Osteoblast (primary cell): ENCODE measurements at places on chromosomes 4 and X. TPM values are rescaled to one million over a fixed set of nuclear protein-coding genes. Genes with fewer than 3 reads are reported as not detected.

DNA sequence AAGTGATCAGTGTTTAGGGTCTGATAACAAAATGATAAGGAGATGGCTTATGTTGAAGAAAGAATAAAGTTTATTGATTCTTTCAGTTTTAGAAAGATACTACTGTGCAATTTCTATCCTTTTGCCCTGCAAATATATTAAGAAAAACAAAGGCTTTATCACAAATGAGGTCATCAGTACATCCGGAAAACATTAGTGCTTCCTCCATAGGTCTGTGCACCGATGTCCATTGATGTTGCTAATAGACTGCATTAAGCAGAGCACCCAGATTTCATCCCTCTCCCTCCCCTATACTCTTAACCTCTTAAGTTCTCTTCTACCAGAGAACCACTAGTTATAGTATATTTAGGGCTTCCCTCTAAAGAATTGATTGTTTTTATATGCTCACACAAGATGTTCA is 53.7 kb upstream of the HHIP start:
- DNase-seq: no peak

GRCh38 chr4:4685810-4686795 is 144.3 kb upstream of the STX18 start:
- DNase-seq: no peak

DNA sequence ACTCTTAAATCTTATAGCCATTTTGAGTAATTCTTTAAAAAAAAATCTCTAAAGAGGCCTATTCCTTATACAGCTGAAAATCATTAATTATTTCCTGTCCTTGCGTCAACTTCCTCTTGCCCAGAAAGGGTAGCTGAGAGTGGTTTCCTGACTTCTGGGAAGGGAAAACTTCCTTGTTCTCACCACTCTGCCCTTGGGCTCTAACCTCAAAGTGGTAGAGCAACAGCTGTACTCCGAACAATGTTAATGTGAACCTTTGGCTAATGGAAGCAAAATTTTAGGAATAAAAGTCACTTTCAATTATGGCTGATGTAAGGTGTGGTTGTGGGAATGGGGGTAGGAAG is 15.3 kb downstream of the KLHL2 start:
- peak; percentile 26 for DNase-seq

GRCh38 chr4:25775166-25775565 is 87.6 kb downstream of the SEL1L3 start:
- no peak for DNase-seq

DNA sequence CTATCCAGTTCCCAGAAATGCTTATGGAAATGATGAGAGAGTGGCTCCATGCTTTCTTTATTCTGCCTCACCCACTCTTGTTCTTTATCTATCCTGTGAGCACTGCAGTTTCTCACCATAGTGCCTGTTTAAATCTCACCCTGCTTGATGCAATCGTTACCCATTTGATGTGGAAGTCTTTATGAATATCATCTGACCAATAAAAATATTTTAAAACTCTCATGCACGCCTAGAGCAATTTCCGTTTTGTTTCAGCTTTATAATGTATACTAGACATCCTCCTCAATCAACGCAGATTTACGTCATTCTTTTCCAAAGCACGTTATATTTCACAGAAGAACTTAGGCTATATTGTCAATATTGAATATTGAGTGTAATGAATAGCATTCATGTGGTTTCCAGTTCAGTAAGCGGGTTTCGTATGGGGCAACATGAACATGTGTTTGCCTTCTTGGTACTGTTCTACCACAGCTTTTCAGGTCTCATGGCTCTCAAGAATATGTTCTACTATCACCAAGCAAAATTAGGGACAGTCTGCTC is 32.9 kb downstream of the GPM6A start:
- no peak for DNase-seq

DNA sequence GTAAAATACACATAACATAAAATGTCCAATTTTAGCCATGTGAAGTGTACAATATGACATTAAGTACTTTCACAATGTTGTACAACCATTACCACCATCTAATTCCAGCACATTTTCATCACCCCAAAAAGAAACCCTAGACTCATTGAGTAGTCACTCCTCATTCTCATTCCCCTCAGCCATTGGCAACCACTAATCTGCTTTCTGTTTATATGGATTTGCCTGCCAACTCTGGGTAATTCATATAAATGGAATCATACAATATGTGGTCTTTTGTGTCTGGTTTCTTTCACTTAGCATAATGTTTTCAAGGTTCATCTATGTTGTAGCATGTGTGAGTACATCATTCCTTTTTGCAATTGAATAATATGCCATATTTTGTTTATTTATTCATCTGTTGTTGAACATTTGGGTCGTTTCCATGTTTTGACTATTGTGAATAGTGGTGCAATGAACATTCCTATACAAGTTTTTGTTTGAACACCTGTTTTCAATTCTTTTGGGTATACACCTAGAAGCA is 43.0 kb downstream of the EIF2S3 start:
- DNase-seq: no peak

DNA sequence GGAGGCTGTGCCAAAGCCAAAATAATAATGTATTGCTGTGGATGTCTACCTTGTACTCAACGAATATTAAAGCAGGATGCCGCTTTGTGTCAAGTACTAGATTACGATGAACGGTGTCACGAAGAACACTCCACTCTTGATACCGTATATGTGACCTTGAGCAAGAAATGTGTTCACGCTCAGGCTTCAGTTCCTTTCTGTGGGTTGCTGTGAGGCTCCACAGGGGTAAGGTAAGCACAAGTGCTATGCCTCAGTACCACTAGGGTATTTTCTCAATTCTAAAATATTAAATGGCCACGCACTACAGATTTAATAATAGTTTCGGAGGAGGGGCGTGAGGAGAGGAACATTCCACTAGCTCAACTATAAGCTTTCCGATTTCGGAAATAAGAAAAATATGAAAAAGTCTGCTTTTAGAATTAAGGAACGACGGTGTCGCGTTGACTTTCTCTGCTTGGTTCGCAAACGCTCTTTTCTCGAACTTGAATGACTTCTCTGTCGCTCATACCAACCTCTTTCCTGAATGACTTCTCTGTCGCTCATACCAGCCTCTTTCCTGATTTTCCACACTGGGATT is 607 bp upstream of the SCOC start:
- DNase-seq: peak; percentile 65

DNA sequence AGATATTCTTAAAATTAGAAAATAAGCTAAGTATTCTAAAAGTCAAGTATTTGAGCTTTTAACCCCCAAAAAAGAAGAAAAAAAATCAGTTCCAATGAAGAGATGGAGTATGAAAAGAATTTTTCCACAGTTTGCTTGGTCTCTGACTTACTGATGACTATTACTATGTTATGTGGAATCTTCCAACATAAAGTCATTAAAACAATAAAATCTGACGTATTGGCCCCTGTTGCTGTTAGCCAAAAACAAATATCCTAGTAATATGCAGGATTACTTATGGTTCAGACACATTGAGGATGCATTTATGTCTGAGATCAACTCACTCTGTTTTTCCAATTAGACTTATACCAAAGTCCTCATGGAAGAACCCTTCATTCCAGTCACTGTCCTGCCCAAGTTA is 517.2 kb upstream of the ADGRL3 start:
- DNase-seq: peak; percentile 1

- no peak for DNase-seq
Measured at GRCh38 chr4:22574880-22575279, 59.0 kb upstream of the ADGRA3 start.

GRCh38 chr4:113684534-113685091 is 76.9 kb downstream of the CAMK2D start:
- DNase-seq: peak; percentile 74

GRCh38 chr4:75630174-75630936 is at the start of gene CDKL2:
TSS of gene CDKL2 (minus strand) at chr4:75630528. CDS start at chr4:75625988, 4,540 bp downstream.
- peak; percentile 91 for DNase-seq

DNA sequence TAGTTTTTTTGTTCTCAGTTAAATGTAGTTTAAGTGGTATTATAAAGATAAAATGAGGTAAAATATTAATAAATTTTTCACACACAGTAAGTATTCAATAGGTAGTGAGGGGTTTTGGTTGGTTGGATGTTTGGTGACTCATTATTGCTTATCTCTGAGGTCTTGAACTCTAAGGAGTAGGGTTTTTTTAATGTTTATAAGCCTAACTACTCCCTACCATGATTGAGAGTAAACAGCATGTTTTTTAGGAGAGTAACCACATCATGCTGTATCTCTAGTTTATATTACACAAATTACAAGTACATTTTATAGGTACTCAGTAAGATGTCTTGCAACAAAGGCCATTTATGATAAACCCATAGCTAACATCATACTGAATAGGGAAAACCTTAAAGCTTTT is 181.6 kb downstream of the MAPK10 start:
- no peak for DNase-seq

DNA sequence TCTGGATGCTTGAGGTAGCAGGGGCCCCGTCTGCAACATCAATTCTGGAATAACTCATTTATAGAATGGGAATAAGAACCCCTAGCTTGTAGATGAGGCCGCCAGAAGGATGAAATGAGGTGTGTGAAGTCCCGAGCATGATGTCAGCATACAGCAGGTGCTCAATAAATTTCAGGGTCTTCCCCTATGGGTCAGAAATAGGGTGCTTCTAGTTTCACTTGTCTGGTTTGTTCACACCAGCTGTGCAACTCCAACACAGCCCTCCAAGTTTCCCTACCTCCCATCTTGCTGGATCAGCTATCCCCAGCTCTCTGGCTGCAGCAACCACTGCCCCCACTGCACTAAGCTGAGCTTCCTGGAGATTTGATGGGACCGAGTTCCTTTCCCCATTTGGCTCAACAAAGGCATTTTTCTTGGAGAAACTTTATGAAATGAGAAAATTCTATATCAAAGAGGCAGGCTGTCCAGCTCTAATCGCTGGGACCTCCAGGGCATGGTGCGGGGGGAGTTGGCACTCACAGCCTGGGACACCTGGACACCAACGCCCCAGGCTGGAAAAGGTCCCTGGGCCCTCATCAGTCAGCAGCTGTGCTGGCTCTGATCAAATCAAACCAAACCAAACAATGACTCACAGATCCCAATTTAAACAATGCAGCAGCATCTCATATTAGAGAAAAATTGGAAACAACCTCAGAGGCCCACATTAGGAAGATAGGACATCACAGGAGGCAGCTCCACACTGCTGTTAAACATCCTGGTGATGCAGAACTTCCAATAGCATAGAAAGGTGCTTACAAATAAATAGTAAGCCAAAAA is 13.3 kb downstream of the SLC2A9 start:
- no peak for DNase-seq

DNA sequence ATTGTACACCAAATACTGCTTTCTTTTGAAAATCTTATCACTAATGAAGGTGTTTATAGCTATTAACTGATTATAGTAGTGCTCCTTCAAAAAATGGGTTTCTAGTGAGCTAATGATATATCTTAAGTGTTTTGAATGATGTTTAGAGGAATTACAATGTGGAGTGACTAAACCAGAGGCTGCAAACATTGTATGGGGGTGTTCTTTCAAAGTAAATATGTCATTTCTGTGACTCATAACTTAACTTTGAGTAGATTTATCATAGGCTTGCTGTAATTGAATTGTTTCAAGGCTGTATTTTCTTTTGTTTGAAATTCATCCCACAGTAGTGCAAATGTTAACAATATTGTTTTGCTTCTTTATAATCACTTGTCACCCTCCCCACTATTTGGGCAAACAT is 141.6 kb downstream of the IL1RAPL2 start:
- no peak for DNase-seq

- no peak for DNase-seq
Measured at GRCh38 chrX:130975947-130976346, 72.9 kb upstream of the ENOX2 start.

Gene SSX4B
- not detected in 2 replicates for total RNA-seq

Gene DTHD1
- total RNA-seq: not detected in 2 replicates

Gene NHSL2
- total RNA-seq: 1.1 and 1.8 TPM in 2 replicates

Gene SRPX2
- total RNA-seq: 36.9 and 38.6 TPM in 2 replicates

Gene TMEM144
- total RNA-seq: 6.8 and 8.0 TPM in 2 replicates

Gene NOX1
- not detected in 2 replicates for total RNA-seq

Gene GAGE13
- total RNA-seq: not detected in 2 replicates

Gene USP17L20
- not detected in 2 replicates for total RNA-seq
